Stimulated activated CD4-positive, alpha-beta T cell treated with anti-CD3 and anti-CD28 coated beads, Interleukin-12 subunit alpha, Interleukin-12 subunit beta, amount 100 ng/mL, for 24 hours (primary cell): ENCODE measurements at places on chromosomes 4 and X.
A peak's percentile ranks its signal among the peaks of the same experiment; 100 is the strongest.

DNA sequence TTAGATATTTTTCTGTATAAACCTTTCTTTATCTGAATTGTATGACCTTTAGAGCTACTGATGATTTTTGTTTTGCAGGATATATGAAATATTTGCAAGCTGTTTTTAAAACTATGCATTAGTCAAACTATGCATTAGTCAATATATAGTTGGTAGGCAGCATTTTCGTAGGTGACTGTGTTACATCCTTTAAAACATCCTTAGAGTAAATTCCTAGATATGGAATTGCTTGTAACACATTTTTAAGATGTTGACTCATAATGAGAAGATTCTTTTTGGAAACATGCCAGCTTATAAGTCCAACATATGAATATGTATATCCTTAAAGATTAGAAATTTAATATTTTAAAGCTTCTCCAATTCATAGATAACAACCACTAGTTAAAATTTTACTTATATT lies 1768.5 kb downstream of the PCDH7 start:
- DNase-seq: no peak

- DNase-seq: no peak
Observed at GRCh38 chr4:4843635-4844291, 15.7 kb upstream of the MSX1 start.

- no peak for DNase-seq
Observed at GRCh38 chrX:95156566-95156965, 1482.6 kb downstream of the FAM133A start.

DNA sequence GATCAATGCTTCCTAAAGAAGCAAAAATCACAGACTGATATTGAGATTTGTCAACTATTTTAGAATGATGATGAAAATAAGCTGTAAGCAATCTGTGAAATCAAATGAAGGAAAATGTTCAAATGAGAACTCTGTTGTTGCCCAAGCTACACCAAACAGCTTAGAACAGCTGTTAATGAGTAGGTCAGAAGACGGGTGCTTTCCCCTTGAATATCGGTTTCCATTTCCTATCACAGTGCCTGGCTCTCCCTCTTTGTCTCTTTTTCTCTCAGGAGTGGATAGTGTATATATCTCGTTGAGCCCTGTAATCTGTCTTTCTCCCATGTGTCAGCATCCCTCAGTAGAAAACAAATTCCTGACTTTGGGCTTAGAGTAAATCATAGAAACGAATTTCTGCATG lies 1592.9 kb upstream of the TENM3 start:
- DNase-seq: no peak

DNA sequence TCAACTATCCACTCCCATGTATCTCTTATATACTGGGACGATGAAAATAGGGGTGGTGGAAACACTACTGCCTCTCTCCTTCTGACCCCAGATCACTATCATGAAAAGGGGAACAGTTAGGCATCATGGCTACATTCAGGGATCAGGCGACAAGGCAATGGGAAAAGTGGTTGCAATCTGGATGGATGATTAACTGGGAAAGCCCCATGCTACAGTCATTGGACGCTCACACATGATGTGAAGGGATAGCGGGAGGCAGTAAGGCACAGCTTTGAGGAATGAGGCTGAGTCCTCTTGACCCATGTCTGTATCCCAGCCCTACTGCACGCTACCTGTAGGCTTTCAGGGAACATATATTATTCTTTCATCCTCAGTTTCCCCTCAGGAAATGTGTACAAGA lies 10.2 kb downstream of the GASK1B start:
- no peak for DNase-seq

GRCh38 chr4:11286533-11286932 lies 142.2 kb downstream of the HS3ST1 start:
- DNase-seq: no peak

- no peak for DNase-seq
Observed at GRCh38 chr4:178275671-178276360, 833.6 kb upstream of the AGA start.

DNA sequence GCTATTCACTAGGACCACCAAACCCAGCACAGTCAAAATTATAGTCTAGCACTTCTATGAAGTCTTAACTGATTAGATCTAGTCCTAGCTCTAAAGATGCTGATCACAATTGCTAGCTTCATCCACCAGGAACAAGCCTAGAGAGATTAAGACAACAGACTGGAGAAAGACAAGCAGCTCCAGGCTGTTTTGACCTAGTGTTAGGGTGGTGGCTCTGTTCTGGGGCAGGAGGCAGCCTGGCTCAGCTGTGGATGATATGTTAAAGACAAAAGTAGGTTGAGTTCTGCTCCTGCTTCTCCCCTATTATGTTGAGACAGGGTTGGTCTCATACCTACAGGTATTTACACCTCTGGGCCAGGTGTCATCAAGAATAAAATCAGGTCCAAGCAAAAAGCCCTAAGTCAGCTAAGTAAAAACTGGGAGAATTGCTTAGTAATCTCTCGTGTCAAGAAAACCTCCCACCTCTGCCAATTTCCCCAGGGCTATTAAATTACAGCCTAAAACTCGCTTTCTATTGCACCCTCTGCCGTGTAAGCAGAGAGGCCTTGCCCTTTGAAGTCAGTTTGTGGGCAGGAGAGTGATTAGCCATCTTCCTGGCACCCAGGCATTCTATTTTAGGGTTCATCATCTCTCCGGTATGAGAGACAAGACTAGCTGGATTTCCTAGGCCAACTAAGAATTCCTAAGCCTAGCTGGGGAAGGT lies 39.9 kb downstream of the RAB40AL start:
- no peak for DNase-seq

DNA sequence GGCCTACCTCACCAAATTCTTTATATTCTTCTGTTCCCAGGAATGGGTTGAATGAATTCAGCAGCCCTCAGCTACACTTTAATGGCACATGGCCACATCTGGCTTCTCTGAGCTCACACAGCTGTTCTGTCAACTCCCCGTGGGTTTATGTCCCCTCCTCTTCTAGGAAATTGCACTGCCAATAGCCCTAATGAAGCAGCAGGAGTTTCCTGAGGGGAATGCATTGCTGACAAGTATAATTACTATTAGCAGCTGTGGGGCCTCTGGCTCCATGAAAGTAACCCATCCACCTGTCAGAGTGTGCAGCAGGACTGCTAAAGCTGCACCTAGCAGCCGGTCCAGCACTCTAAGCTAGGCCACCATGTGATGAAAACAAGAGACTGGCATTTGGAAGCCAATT lies 50.3 kb downstream of the FTHL17 start:
- no peak for DNase-seq

DNA sequence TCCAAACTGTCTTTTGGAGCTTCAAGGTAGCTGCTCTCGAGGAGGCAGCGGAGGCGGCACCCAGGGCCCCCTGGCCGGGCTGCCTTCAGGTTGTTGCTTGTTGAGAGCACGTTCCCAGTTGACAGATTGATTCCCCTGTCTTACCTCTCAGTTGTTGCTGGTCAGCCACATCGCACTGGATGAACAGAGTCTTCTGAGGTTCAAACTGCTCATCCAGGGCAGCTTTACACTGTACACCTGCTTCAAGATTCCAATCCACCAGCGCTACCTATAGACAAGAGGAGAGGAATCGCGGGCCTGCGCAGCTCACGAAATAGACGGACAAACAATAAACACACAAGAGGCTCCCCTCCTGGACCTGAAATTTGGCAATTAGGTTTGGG lies 497 bp downstream of the HPGD start:
- DNase-seq: no peak

GRCh38 chr4:150867148-150867547 lies 147.9 kb downstream of the LRBA start:
- no peak for DNase-seq

DNA sequence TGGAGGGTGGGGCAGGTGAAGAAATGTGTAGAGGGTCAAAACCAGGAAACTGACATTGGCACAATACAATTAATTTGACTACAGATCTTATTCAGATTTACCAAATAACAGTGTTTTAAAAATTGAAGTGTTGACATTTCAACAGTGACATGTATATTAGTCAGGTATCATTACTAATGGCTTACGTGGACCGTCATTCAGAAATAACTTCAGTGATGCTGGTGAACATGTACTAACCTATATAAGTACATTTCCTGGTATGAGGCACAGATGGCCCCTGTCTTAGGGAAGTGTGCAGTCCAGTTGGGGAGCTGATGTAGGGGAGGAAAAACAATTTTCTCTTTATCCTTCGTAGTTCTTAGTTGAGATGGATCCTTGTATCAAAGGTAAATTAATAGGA lies 22.3 kb upstream of the MAOA start:
- no peak for DNase-seq

DNA sequence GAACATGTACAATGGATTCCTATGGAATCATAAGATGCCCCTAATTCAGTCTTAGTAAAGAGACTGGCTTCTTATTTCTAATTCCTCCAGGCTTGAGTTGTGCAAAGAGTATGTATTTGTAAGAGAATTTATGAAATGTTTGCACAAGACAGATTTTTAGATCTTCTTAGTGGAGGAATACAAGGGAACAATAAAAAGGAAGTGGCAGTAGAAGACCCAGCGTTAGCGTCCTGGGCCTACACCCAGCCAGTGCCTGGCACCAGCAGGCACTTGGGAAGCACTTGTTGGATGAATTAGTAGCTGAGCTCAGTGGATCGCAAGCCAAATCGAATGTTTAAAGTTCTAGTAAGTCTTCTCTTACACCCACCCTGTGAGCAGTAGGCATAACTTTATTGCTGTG lies 157.4 kb downstream of the PTTG2 start:
- DNase-seq: no peak

DNA sequence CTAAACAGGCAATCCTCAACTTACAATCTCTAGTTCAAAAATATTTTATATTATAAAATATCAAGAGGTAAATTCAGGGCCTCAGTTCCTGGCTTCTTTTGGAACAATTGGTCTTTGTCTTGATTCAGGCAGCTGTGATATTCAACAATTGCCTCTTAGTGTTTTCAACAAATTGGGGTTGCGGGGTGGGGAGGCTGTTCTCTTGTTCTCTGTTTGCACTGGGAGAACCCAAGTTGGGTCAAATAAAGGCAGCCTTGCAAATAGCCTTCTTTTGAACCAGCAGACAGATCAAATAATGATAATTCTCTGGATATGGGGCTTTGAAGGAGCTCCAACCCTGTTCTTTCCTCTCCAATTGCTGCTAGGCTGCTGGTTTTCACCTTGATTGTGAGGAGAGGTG lies 142.5 kb downstream of the COL4A5 start:
- no peak for DNase-seq

DNA sequence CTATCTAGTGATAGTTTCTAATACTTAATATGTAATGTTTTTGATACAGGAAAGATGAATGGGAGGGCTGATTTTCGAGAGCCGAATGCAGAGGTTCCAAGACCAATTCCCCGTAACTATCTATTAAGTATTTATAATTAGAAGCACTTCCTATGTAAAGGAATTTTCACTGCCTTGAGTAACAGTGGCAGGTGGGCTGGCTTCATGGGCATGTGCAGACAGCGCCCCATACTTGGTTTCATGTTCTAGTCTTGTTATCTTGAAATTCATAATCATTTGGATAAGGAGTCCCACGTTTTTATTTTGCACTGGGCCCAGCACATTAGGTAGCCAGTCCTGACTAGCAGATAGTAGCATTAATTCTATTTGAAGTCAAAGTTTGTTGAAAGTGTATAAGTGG lies 1.7 kb downstream of the OCIAD1 start:
- no peak for DNase-seq

- DNase-seq: no peak
Observed at GRCh38 chr4:85565761-85566480, 91.0 kb downstream of the ARHGAP24 start.

GRCh38 chr4:175166020-175166419 lies 247.9 kb downstream of the ADAM29 start:
- no peak for DNase-seq

GRCh38 chr4:141668200-141668910 lies 32.0 kb downstream of the IL15 start:
- no peak for DNase-seq

GRCh38 chrX:154990496-154990895 lies 32.0 kb downstream of the F8 start:
- DNase-seq: peak; percentile 3

DNA sequence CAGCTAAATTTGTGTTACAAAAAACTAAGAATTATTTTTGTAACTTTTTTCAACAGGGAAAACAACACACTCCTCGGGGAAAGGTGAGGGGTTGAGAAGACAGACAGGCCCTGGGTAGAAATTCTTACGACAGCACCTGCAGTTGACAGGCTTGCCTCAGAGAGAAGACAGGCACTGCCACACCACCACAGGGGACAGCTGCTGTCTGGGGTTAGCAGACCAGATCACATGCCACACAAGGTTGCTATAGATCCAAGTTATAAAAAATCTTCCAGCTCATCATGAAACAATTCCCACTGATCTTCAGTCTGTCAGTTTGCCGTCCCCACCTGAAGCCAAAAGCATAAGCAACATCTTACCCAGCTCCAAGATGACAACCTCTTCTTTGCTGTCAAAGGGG lies 143.2 kb upstream of the ZCCHC13 start:
- DNase-seq: no peak

DNA sequence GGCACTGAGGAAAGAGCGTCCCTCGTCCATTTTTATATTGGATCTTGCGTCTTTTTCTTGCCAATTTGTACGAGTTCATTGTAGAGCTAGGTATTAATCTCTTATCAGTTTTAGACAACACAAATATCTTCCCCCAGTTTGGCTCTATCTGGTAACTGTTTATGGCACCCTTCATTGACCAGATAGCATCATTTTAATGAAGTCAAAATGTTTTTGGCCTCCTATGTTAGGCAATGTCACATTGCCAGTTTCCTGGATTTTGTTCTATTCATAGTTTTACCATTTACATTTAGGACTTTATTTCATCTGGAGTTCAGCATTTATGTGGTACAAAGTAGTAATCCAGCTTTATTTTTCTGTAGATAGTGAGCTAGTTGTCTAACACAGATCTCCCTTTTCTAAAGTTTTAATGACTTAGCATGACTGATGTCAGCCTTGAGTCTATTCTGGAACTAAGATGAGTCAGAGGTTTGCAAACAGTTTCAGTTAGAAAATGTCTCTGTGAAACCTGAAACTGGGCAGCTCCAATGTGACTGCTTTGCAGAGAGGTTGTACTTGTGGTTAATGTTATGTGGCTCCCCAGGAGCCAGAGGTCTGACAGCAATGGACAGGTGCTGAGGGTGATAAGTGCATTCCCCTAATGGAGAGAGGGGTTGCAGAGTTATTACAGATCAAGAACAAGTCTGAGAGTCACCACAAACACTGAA lies 5.3 kb upstream of the STBD1 start:
- peak; percentile 15 for DNase-seq

DNA sequence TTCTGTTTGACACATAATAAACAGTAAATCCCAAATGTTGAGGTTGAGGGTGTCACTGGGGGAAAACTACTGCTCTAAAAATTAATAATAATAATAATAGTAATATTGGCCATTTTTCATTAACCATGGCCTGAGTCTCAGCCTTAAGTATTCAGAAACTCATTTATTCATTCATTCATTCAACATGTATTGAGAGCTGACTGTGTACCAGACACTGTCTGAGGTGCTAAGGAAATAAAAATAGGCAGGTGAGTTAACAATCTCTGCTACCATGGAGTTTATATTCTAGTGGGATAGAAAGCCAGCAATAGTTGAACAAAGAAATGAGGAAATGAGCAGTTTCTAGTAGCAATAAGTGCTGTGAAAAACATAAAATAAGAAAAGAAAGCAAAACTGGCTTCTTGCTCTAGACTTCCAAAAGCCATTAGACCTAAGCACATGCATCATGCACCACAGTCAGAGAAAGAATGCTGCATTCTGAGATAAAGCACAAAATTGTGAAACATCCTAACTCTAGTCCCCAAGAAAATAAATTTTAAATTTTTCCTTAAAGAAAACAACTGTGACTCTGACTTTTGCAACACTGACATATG lies 278.7 kb downstream of the RCHY1 start:
- no peak for DNase-seq
